ENCODE measurements at places on chromosomes 5 and 9. TPM values are rescaled to one million over a fixed set of nuclear protein-coding genes. Genes with fewer than 3 reads are reported as not detected.

- DNase-seq = no peak
These were observed 49.7 kb downstream of the KIF24 start for GRCh38 chr9:34279411-34279810.

DNA sequence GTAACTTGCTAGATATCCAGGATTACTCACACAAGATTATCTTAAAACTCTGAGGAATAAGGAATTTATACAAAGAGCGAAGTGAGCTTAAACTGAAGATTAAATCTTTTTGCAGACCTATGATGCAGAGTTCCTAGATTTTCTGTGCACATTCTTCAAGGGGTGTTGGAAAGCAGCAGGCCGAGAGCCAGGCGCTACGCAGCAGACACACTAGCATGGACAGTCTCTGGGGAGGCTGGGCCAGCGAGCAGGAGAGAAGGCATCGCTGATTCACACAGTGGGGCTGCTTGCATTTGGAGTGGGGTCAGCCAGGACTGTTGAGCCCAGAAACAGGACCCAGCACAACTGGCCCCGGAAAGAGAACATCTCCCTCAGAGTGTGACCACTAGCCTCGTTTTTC is 136.3 kb downstream of the ADAMTS16 start:
- no peak for DNase-seq

DNA sequence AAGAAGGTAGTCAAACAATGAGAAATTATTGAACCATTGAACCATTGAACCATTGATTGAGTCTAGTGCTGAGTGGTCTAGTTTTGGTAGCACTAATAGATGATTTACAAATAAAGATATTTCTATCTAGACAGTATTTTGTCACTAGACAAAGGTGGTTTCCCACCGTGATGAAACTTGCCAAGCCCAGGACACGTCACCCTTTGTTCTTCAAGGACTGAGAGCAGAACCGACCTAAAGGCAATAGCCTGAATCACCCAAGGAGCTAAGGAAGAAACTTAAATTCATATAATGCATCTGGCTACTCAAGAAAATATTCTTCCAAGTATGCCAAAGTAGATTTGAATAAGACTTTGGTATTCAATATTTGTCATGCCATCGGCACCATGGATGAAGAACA is 103.3 kb downstream of the ESM1 start:
- DNase-seq = no peak

Gene ACTBL2
- not detected for polyA plus RNA-seq

DNA sequence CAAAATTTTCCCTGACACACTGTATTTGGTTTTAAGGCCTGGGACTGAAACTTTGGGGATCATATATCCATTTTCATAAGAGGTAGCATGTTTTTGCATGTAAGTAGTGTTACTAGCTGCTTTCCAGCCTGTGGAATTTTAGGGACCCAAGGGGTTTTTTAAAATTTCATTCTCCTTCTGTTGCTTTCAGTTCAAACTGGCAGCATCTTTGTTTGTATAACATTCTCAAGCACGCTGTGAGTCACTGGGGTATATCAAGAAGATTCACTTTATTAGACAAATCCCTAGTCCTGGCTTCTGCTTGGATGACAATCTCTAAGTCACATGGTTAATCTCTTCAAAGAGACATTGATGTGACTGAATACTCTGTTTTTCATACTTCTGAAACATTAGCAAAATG is 479.0 kb downstream of the CYLC2 start:
- no peak for DNase-seq

Gene CTNND2
- not detected for polyA plus RNA-seq

- no peak for DNase-seq
These were observed 54.2 kb downstream of the ARHGAP26 start for GRCh38 chr5:142824391-142824790.

All from CD4-positive, CD25-positive, alpha-beta regulatory T cell (primary cell).